ENCODE measurements at places on chromosomes 16 and 17. TPM values are rescaled to one million over a fixed set of nuclear protein-coding genes. Genes with fewer than 3 reads are reported as not detected.

The TNFRSF13B gene
- total RNA-seq, result not detected

The SSTR5 gene
- total RNA-seq, result not detected

The KRTAP4-6 gene
- total RNA-seq, result not detected

The KRTAP2-3 gene
- total RNA-seq, result 1.00 TPM

The PRSS36 gene
- 0.33 TPM for total RNA-seq

Data from uterine smooth muscle cell (primary cell).